Central memory CD8-positive, alpha-beta T cell (primary cell): ENCODE measurements at places on chromosomes 5 and 9.

DNA sequence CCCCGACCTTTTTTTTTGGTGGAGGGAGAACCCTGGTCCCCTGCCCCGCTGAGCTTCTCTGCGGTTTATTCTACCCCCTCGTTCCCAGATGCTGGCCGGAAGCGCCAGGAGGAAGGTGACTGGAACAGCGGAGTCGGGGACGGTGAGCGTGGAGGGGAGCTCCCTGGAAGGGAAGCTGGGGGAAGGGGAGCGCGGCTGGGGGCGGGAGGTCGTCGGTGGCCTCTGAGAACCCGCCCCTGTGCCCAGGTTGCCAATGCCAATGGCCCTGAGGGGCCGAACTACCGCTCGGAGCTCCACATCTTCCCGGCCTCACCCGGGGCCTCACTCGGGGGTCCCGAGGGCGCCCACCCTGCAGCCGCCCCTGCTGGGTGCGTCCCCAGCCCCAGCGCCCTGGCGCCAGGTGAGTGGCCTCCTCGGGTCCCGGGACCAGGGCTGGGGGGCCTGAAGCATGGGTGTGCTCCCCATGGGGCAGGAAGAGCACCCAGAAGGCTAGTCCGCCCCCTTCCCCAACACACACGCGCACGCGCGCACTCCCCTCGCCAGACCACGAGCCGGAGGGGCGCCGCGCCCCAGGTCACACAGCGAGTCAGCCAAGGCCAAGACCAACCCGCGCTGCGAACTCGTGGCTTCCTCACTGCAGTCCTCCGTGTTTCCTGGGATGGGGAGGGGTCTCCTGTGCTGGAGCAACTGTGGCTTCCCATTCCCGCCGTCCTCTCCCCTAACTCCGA, 10.6 kb downstream of the MYOZ3 start:
- no peak for DNase-seq

DNA sequence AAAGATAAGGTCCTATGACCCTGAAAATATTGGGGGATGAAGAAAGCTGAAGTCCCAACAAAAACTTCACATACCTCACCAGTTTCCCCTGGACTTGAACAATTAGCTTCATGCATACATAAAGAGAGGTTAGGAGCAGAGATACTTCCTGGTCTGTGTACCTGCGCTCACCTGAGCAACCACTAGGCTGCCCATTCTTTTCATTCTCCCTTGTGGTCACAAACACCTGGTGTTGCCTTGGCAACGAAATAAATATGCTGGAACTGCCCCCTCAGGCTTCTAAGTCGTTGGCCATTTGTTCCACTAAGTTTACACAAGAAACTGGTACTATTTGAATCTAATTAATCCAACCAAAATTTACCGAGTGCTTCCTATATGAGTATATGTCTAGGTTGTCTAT, 18.1 kb downstream of the OTP start:
- DNase-seq = no peak

DNA sequence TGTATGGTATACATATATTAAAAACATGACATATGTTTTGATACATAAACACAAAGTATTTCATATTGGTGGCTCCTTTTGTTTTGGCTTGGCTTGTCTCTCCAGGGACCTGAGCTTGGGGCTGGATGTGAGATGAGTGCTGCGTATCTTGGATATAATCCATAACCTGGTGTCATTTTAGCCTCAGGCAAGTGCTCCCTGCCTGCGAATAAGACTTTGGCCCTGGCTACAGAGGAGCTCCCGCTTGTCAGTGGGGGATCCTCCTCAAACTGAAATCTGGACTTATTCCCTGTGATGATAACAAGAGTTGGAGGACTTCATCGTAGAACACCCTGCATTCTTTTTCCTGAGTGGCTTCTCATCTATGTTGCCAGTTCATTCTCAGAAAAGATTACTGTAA, 341.7 kb upstream of the CLINT1 start:
- DNase-seq = no peak

GRCh38 chr5:148834689-148835088, 8.3 kb downstream of the ADRB2 start:
- no peak for DNase-seq

GRCh38 chr5:5017827-5018577, 122.1 kb upstream of the ADAMTS16 start:
- no peak for DNase-seq

- DNase-seq = no peak
Observed at GRCh38 chr9:36433386-36433785, 33.3 kb upstream of the RNF38 start.

DNA sequence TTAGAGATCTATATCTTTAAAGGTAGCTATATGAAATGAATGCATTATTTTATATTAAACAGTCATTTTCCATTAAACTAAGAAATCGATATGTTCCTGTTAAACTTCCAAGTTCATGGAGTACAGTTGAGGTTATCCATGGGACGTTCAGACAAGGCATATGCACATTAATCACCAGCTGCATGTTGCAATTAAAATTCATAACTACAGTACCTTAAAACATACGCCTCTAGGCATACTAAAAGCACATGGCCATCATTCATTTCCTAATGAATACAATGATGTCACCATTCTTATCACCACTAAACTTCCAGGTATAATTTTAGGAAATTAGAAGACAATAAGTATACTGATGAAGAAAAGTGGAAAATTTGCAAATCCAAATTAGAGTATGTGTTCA, 174.3 kb downstream of the CDH12 start:
- no peak for DNase-seq

DNA sequence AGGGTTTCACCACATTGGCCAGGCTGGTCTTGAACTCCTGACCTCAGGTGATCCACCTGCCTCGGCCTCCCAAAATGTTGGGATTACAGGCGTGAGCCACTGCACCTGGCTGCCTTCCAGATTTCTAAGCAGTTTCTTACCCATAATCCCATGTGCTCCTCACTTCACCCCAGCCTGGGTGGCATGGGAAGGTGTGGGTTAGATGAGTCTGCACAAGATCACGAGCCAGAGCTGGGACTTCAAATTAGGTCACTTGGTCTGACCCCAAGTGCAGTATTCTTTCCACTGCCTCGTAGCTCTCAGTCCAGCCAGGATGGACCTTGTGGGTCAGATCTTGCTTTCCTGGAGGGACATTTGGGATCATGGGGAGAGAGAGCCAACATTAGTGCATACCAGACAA, 37.5 kb upstream of the STRBP start:
- no peak for DNase-seq

GRCh38 chr5:77239126-77239741, 28.8 kb downstream of the PDE8B start:
- no peak for DNase-seq

DNA sequence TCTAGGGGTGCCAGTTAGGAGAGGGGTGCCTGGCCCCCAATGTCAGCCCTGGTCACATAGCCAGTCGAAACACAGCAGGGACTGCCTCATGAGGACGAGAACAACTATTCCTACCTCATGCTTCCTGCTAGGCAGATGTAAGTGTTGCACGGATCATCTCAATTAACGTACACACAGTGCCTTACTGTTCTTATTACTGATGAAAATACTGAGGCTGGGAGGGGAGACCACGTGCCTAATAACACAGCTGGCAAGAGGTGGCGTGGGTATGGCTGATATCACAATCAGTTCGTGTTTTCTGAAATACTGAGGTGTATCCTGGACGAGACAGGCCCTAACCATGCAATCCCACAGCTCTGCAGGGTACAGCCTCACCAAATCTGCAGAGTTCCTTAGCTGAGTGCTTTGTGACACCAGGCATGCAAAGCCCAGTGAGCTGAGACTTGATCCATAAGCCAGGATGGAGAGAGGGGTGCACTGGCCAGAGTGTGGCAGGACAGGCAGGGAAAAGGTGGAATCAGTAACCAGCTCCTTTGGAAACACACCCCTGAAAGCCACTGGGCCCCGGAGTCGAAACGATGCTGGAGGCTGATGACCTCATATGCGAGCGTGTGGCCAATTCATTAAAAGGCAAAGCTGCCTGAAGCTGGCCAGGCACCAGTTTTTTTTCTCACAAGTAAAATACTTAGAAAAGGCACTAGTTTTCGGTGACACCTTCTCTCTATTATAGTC, 63.9 kb downstream of the PRRT1B start:
- DNase-seq = no peak

DNA sequence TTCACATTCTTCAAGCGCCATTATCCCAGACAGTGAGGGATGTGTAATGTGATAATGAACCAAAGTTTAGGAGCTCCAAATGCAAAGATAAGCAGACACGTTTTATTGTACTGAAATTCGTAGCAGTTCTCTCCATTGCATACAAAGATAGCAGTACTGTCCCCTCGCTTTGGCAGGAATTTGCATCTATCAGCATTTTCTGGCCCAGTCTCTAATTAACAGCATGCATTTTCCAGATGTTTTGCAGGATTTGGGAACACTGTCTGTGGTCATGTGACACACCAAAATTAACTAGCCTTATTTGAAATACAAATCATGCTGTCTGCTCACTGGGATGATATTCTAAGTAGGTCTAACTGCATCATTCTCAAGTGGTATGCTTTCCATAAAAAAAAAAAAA, 235.9 kb upstream of the TRPM3 start:
- DNase-seq = no peak

- no peak for DNase-seq
Observed at GRCh38 chr9:26231391-26231790, 553.1 kb upstream of the TUSC1 start.

- DNase-seq = no peak
Observed at GRCh38 chr5:134736173-134736812, 2.1 kb upstream of the CAMLG start.

GRCh38 chr5:117667105-117667504, 1092.5 kb upstream of the SEMA6A start:
- no peak for DNase-seq

DNA sequence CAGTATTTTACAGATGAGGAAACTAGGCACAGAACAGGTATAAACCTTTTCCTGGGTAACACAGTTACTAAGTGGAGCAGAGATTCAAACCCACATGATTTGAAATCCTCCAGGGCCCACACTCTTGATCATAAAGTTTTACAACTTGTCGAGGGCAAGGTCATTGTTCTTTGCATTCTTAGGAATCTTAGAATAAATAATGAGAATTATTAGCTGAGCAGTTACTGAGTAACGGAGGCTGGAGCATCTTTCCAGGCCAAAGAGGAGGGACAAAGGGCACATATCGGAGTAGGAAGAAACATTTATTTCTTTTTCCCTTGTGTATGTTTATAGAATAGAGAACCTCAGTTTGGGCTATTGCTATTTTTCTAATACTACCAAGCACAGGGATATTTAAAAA, 27.1 kb upstream of the F2R start:
- no peak for DNase-seq

GRCh38 chr5:123156577-123157296, 67.7 kb downstream of the PRDM6 start:
- DNase-seq = no peak

DNA sequence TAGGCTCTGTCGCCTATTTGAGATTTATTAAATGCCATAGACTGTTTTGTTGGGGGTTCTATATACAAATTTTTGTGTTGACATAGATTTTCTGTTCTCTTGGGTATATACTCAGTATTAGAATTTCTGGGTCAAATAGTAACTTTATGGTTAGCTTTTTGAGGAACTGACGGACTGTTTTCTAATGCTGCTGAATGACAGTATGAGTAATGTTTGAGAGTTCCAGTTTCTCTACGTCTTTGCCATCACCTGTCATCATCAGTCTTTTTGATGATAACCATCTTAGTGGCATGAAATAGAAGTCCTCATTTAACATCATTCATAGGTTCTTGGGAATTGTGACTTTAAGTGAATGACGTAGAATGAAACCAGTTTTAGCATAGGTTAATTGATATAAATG, 60.1 kb downstream of the CCDC171 start:
- no peak for DNase-seq

DNA sequence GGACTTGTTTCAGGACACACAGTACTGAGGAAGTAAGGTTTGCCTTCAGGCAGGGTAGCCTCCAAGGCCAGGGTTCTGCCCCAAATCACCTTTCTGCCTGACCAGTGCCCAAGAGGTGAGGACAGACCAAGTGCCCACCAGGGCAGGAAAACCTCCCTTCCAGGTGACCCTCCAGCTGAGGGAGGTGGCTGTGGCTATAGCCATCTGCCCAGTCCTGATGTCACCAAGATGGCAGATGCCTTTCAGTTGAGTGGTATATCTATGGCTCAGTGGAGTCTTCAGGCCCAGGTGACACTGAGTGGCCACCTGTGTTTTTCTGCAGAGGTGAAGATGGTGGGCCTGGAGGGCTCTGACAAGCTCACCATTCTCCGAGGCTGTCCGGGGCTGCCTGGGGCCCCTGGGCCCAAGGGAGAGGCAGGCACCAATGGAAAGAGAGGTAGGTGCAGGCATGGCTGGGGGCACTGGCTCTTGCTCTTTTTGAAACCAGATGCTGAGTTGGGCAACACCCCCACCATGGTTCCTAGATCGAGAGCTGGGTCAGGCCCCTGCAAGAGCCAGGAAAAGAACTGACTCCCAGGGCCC, 1.7 kb downstream of the FCN2 start:
- DNase-seq = no peak

DNA sequence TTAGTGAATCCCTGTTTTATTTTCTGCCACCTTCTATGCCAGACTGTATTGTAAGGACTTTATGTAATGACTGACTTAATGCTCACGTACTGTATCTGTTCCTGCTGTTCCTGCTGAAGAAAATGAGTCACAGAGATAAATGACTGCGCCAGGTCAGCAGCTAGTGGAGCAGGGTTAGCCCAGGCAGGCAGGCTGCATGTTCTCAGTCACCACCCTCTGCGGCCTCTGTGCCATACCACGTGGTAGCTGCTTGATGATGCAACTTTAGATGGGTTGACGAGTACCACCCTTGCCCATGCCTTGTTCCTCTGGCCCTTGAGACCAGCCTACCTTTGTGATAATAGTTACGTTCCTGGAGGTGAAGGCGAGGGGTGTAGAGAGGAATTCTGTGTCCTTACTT, 161.9 kb downstream of the TRIO start:
- DNase-seq = no peak

GRCh38 chr9:95217936-95218335, 99.6 kb downstream of the FANCC start:
- DNase-seq = no peak

DNA sequence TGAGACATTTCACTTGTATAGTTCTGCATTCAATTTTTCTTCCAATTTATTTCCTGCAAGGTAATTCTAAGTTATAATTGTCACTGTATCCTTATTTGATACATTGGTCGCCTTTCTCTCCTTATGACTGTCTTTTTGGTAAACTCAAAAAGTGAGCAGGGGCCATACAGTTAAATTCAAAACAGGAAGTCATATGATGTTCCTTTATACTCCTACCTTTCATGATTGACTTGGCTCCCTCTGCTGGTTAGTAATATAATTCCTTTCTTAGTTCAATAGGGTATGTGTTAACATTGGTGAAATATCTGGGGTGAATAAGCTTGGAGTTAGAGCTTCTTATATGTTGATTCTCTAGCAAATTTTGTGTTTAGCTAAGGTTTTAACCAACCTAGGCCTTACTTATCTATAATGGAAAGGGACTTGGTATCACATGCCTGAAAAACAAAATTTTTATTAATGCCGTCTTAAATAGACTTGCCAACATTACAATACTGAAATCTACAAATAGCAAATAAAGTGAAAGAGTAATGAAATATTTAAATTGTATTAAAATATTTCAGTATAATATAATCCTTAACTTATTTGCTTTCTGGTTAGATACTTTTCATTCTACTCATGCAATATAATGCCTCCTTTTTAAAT, 6.0 kb upstream of the NIPBL start:
- no peak for DNase-seq
